CD4-positive, alpha-beta T cell treated with Interferon alpha-2 for 1 hour (primary cell): ENCODE measurements at places on chromosomes 12 and 14.

- no peak for DNase-seq
Measured at GRCh38 chr12:90355711-90356355, 599.1 kb downstream of the CCER1 start.

- DNase-seq, result peak; percentile 5
Measured at GRCh38 chr14:65637780-65638179, 225.2 kb downstream of the FUT8 start.

- DNase-seq, result no peak
Measured at GRCh38 chr14:98542316-98542715, 729.7 kb downstream of the BCL11B start.

DNA sequence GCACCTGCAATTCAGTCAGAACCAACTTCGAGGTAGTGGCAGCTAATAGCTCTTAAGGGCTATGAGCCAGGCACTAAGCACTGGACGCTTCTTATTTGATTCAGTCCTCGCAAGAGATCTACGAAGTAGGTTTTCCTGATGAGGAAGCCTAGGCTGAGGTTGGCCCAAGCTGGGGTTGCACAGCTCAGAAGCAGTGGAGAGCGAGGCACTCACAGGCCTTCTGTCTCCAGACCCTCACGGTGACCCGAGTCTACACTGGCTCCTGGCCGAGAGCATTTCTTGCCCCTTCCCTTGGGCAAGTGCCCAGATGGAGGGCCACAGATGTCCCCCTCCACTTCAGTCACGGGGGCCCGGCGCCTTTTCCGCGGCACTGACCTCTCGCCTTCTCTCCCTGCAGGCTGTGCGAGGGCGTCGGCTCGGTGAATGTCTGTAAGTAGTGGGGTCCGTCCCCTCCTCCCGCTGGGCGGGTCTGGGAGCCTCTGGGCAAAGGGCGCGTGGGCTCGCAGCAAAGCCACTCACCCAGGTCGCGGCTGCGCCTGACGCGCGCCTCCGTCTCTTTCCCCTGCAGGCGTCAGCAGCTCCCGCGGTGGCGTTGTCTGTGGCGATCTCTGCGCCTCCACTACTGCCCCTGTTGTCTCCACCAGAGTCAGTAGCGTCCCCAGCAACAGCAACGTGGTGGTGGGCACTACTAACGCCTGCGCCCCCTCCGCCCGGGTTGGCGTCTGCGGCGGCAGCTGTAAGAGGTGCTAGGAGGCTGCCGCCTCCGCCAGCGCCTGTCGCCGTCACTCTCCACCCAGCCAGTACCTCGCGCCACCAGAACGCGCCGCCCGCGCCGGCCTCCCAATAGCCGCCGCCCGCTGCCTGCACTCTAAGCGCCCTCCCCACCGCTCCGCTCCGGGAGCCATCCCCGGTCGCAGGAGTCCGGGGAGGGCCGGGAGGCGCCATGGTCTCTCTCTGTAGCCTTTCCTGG is 13.1 kb downstream of the KRT83 start:
- peak; percentile 17 for DNase-seq

GRCh38 chr12:103806803-103807202 is 34.2 kb downstream of the NT5DC3 start:
- no peak for DNase-seq

GRCh38 chr14:61501714-61502458 is 180.5 kb downstream of the PRKCH start:
- no peak for DNase-seq

GRCh38 chr12:107318806-107319532 is 225.6 kb upstream of the CRY1 start:
- DNase-seq, result no peak

- DNase-seq, result no peak
Measured at GRCh38 chr12:101616027-101616494, 21.3 kb downstream of the MYBPC1 start.
